ENCODE measurements at places on chromosomes 5 and 9.

GRCh38 chr9:68637020-68637419, 68.0 kb upstream of the PIP5K1B start:
- no peak for DNase-seq

- DNase-seq, result no peak
These were observed 36.8 kb upstream of the CAST start for GRCh38 chr5:96625365-96625764.

DNA sequence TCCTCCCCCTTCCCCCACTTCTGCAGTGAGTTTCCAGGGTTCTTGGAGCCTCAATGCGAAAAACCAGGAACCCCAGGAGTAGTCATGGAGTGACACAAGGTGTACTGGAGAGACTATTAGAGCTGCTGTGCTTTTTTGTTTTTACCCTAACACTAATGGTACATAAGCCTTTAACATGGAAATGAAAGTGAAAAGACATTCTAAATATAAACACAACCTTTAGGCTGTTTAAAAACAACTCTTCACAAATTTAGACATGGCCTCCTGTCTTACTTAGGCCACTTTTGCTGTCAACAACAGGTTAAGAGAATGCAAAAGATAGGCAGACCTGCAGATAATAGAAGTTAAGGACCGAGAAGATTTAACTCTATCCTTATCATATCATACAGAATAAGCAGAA, 232.2 kb downstream of the DENND1A start:
- no peak for DNase-seq

- DNase-seq, result no peak
These were observed 40.6 kb downstream of the TENT4A start for GRCh38 chr5:6753851-6754250.

GRCh38 chr9:4600368-4600767, 61.7 kb upstream of the PLPP6 start:
- DNase-seq, result no peak

GRCh38 chr9:20754556-20754955, 70.5 kb downstream of the FOCAD start:
- DNase-seq, result no peak
